ENCODE measurements at places on chromosomes 3 and 15.

DNA sequence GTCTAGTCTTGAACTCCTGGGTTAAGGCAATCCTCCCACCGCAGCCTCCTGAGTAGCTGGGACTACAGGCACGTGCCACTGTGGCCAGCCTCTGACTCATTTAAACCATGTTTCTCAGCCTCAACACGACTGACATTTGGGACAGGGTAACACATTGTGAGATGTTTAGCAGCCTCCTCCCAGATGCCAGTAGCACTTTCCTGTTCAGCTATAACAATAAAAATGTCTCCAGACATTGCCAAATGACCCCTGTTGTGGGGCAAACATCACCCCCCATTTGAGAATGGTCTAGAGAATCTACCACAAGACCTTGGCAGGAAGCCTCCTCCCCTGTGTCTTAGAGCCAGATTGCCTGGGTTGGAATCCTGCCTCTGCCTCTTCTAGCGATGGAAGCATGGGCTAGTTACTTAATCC lies 8.4 kb downstream of the TMEM40 start:
- no peak for DNase-seq

DNA sequence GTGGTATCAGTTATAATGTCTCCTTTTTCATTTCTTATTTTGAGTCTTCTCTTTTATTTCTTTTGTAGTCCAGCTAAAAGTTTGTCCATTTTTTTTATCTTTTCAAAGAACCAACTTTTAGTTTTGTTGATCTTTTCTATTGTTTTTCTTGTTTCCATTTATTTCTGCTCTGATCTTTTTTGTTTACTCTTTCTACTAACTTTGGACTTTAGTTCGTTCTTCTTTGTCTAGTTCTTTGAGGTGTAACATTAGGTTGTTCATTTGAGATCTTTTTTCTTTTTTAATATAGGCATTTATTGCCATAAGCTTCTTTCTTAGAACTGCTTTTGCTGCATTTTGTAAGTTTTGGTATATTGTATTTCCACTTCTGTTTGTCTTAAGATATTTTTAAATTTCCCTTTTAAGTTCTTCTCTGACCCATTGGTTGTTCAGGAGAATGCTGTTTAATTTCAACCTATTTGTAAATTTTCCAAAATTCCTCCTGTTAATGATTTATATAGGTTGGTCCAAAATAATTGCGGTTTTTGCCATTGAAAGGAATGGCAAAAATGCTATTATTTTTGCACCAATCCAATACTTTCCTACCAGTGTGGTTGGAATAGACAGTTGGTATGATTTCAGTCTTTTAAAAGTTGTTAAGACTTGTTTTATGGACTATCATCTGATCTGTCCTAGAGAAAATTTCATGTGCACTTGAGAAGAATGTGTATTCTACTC lies 51.2 kb downstream of the KAT2B start:
- no peak for DNase-seq

GRCh38 chr15:67678993-67679392 lies 136.5 kb downstream of the MAP2K5 start:
- no peak for DNase-seq

GRCh38 chr3:74129611-74130010 lies 484.8 kb downstream of the CNTN3 start:
- DNase-seq, result no peak

DNA sequence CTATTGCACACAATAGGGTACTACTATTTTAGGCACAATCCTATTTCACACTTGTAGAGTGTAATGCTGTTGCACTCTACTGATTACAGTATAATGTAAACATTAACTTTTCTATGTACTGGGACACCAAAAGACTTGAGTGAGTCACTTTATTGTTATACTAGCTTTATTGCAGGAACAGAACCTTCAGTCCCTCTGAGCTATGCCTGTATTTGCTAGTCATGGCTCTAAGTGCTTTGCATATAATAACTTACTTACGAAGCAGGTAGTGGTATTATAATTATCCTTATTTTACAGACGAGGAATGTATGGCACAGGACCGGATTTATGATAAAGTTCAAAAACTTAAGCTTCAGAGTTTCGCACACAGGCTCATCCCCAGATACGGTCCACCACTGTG lies 106.6 kb upstream of the SLC6A6 start:
- DNase-seq, result no peak

DNA sequence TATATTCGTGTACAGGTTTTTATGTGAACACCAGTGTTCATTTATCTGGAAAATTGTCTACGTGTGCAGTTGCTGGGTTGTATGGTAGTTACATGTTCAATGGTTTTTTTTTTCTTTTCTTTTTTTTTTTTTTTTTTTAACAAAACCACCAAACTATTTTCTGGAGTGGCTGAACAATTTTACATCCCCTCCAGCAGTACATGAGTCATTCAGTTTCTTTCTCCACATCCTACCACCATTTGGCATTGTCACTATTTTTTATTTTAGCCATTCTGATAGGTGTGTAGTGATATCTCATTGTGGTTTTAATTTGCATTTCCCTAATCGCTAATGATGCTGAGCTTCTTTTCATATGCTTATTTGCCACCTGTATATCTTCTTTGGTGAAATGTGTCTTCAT lies 256.3 kb upstream of the EOMES start:
- DNase-seq, result no peak

DNA sequence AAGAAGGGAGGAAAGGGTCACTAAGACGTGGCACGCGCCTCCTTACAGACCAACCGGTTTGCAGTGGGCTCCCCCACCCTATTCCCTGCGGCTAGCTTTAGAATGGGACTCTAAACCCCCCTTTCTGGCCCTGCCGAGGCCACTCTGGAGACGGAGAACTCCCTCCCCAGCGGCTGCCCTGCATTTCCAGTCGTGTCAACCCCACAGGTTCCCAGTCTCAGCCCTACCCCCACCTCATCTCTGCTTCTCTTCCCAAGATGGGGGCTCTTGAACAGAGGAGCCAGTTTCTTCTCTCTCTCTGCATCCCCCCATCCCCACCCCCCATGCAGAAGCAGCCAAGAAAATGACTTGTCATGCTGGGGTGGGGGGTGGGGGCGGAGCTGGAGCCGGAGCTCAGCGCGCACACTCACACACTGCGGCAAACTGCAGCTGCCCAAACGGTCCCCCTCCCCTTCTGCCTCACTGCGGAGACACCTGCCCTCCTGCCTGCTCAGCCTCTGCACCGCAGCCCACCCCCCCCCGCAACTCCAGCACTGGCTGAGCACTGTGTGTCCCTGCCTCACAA lies 871 bp downstream of the MAP1A start:
- DNase-seq, result no peak

- DNase-seq, result no peak
These were observed 58.0 kb upstream of the FURIN start for GRCh38 chr15:90810354-90810753.

GRCh38 chr3:18124501-18124900 lies 300.6 kb downstream of the SATB1 start:
- DNase-seq, result no peak

- DNase-seq, result no peak
These were observed 82.9 kb upstream of the HACD2 start for GRCh38 chr3:123667784-123668183.

DNA sequence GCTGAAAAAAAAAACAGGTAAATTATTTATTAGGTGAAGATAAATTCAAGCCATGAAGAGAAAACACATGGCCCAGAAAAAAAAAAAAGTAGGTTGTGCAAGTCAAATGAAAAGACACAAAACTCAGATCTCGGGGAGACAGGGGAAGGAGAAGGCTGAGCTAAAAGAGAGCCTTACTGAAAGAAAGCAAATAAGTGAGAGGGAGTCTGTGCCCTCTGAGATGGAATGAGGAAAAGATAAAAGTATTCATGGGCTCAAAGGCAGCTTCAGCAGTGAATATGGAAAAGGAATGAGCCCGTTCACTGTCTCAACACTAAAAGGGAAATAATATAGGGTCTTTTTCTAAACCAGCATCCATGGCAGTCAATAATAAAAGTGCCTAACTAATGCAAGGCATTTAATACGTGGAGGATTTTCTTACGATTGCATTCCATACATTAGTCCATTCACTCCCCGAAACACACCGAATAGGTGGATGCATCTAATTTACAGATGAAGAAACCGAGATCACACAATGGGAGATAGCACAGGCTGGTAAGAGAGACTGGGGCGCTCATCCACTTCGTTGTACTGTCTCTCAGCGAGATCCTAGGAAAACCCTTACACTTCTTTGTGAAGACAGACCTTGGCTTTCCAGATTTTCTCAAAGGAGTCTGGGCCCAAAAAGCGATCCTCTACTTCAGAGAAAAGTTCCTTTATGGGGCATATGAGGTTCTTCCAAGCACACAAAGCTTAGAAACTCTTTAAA lies 1.1 kb downstream of the TFDP2 start:
- no peak for DNase-seq

- DNase-seq, result no peak
These were observed 50.5 kb downstream of the CRYGS start for GRCh38 chr3:186493525-186494255.

- no peak for DNase-seq
These were observed 70.5 kb downstream of the PBRM1 start for GRCh38 chr3:52615166-52615565.

DNA sequence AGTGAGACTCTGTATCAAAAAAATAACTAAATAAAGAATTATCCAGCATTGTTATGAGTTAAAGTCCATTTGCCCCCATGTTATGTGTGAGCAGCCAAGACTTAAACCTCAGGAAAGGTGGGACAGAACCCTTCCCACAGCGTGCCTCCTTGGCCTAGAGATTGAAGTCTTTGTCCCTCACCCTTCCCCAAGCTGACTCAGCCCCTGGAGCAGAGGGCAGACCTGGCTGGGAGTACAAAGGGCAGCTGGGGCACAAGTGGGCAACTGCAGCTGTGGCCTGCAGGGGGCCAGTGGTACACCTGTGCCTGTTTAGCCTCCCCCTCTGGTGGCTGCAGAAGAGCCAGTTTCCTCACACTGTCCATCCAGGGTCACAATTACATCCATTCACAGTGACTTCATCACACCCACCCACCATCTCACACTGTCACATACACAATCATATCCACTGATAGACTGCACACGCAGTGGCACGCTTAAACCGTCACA lies 940 bp upstream of the ACY1 start:
- DNase-seq, result peak; percentile 99

DNA sequence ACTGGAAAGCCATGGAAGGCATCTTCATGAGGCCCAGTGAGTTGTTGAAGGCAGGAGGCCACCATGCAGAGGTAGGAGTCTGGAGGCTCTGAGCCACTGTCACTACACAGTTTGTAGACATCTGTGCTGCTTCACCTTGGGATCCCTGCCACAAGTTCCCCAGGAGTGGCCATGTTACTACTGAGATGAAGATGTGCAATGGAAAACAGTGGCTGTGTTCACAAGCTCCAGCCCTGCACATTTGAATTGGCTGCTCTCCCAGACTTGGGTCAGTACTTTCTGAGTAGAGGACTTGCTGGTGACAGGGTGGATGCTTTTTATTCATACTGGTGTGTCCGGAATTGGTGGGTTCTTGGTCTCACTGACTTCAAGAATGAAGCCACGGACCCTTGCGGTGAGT lies 86.9 kb upstream of the C15orf39 start:
- no peak for DNase-seq

GRCh38 chr3:181252631-181253030 lies 263.1 kb upstream of the DNAJC19 start:
- DNase-seq, result no peak

DNA sequence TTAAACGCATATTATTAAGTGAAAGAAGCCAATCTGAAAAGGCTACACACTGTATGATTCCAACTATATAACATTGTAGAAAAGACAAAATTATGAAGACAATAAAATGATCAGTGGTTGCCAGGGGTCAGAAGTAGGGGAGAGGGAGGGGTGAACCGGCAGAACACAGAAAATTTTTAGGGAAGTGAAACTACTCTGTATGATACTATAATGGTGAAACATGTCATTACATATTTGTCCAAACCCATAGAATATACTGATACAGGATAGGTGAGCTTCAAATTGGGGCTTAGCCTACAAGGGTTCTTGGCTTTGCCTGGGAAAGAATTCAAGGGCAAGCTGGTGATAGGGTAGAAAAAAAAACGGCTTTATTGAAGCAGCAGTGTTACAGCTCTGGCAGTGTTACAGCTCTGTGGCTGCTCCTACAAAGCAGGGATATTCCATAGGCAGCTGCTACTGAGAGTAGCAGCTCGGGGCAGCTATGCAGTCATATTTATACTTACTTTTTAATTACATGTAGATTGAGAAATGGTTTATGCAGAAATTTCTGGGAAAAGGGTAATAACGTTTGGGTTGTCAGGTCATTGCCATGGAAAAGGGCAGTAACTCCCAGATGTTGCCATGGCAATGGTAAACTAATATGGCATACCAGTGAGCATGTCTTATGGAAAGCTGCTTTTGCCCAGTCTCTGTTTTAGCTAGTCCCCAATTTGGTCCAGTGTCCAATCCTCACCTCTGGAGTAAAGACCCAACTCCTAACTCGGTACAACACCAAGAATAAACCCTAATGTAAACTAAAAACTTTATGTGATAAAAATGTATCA lies 125.1 kb upstream of the SLC25A36 start:
- DNase-seq, result no peak

DNA sequence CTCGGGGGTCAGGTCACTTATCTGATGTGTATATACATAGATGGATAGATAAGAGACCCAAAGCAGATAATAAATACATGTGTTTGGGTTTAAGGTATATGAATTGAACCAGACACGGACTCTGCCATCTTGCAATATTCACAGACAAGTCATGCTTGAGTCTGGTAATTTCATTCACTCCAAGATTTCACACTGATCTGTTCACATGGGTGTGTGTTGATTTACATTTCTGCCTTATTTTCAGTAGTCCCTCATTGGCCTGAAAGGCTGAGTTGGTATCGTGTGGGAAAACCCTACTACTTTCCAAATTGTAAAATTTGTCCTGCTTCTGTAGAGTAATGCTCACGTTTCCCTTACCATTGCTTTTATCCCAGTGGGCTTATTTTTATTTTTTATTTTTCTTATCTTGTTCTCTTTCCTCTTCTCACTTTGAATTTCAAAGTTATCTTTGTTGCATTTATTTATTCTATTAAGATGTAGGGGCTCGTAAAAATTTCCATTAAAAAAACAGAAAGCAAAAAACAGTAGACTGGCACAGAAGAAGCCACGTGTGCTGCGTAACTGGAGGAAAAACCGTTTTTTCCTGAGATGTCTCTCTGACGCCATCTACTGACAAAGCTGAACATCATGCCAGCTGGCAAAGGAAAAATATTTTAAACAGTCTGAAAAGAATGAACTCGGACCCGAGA lies 10.8 kb upstream of the MFSD1 start:
- DNase-seq, result no peak
